NCI-H69 (cell line): ENCODE measurements at places on chromosomes 11 and 22.
A peak's percentile ranks its signal among the peaks of the same experiment; 100 is the strongest.

GRCh38 chr11:10693509-10694081 is at the start of gene IRAG1:
Gene IRAG1, minus strand, starts transcription at chr11:10693755. Its CDS starts 153 bp downstream, at chr11:10693602.
- DNase-seq, result no peak

GRCh38 chr11:45313171-45313865 is 27.2 kb upstream of the SYT13 start:
- DNase-seq, result no peak

DNA sequence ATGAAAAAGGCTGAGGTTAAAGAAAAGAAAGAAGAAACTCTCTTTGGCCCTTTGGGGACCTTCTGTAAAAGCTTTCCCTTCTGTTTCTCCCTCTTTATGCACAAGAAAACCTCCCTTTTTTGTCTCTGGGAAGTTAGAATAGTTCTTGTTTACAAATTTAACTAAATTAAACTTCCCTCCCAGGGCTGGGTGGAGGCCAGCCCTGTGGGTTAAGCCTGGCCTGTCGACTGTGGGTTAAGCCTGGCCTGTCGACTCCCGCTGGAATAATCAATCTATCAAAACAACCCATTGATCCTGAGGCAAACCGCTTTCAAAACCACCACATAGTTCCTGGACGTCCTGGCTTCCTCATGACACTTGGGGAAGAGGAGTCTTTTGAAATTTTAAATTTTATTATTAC is 1.2 kb upstream of the DRG1 start:
- DNase-seq, result no peak

- no peak for DNase-seq
Measured at GRCh38 chr11:16547879-16548278, 190.6 kb upstream of the C11orf58 start.

GRCh38 chr11:88104408-88104807 is 70.8 kb downstream of the RAB38 start:
- peak; percentile 15 for DNase-seq

GRCh38 chr11:57278721-57279095 is 41.7 kb upstream of the APLNR start:
- DNase-seq, result no peak

- DNase-seq, result no peak
Measured at GRCh38 chr11:123601136-123601535, 53.3 kb downstream of the SCN3B start.

- DNase-seq, result peak; percentile 64
Measured at GRCh38 chr22:24441406-24442351, 14.3 kb downstream of the ADORA2A start.

DNA sequence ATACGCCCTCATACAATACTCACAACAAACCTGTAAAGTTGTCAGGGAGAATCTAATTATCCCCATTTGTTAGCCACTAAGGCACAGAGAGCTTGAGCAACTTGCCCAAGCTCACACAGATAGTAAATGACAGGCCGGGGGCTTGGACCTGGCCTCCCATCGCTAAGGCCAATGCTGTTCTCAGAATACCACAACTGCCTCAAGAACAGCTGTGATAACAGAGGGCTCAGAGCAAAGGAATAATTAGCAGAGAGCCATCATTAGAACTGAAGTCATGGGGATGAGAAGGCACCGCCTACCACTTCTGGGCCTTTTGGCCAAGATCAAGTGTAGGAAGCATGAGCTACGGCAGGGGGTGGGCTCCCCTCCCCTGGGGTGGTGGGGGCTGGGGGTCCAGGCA is 98.6 kb downstream of the FEZ1 start:
- peak; percentile 61 for DNase-seq
